Stimulated activated CD8-positive, alpha-beta memory T cell treated with anti-CD3 and anti-CD28 coated beads, Interleukin-4, amount 100 ng/mL, for 1 hour (primary cell): ENCODE measurements at places on chromosomes 7 and 10.

DNA sequence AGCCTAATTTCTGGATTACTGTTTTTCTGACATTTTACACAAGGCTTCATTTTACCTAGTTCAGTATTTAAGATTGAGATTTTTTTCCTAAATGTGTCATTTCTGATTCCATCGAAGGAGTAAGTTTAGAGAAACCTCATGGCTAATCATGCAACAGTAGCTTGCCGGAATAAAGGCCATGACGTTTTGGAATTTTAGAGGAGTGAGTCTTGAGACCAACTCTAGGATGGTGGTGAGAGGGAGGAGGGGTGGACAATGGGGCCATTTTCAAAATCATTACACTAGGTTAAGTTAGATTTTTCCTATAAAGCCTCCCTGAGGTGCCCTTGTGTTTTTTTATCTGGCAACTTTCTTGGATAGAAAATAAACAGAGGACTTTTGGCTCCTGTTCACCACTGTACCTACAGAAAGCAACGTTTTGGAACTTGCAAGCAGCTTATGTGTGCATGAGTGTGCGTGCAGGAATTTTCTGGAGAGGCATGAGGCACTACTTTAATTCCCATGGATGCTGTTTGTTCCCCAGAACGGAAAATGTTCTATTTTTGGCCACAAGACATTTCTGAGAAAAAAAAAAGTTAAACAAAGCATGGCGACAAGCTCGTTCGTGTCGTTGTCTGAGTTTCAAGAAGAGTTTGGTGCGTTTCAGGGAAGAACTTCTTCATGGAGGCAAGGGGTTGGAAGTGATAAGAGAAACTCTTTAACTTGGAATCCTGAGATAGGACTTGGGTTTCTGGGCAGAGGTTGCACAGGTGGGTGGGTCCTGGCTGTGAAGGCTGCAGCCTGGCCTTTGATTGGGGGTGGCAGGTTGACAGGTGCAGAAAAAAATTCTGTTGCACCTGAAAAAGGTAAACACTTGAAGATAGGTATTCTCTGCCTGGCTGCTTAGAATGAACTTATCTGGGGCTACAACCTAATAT lies 178.1 kb downstream of the PTEN start:
- DNase-seq, result no peak

DNA sequence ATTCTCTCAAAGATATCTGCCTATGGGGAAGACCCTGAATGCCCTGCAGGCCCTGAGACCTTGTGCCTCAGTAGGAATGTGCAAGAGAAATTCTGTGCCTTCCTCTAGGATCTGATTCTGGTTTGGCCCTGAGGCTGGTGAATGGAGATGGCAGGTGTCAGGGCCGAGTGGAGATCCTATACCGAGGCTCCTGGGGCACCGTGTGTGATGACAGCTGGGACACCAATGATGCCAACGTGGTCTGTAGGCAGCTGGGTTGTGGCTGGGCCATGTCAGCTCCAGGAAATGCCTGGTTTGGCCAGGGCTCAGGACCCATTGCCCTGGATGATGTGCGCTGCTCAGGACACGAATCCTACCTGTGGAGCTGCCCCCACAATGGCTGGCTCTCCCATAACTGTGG lies 15.7 kb downstream of the DMBT1 start:
- no peak for DNase-seq

DNA sequence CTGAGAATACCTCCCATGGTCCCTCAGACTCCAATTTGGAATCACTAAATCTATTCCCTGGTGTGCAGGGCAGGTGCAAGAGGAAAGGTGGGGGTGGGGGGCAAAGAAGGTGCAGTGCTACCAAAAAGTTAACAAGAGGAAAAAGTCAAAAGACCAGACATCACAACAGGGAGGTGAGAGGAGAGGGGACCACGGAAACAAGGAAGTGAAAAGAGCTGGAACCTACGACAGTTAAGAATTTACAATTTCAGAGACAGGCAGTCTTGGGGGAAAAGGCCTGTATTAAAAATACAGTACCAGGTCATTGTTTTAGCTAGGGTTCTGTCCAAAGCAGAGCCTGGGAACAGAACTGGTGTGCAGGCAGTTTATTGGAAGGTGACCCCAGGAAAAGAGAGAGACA lies 14.6 kb downstream of the ITGB1 start:
- no peak for DNase-seq

DNA sequence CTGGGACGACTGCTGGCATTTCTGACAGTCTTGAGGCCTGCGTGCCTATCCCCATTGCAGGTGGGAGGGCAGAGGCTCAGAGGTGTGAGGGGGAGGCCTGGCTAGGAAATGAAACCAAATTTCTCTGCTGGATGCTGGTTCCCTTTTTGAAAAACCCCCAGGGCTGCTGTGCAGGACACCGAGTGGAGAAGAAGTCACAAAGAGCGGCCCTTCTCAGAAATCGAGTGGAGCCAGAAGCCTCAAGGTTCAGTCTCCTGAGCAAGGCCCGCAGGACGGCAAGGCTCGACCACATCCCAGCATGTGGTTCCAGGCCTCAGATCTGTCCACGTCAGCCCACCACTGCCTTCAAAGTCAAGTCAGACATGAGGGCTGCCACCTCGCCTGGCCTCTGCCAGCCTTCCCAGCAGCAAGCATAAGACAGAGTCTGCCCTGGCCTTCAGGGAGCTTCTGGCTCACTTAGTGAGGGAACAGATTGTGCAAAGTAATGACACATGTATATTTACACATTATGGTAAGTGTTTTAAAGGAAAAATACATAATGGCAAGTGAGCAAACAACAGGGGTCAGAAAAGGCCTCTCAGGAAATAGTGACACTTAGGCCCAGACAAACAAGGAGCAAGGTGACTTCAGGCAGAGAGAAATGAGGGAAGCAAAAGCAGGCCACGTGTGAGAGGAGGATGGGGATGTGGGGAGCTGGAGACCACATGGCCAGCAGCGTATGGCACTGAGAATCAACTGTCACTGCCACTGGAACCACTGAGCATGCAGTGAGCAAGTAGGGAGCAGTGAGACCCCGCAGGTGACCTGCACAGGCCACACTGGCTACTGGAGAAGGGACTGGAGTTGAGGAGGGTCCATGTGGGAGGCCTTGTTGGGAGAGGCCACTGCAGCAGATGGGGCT lies 86.7 kb downstream of the ARHGAP22 start:
- no peak for DNase-seq

DNA sequence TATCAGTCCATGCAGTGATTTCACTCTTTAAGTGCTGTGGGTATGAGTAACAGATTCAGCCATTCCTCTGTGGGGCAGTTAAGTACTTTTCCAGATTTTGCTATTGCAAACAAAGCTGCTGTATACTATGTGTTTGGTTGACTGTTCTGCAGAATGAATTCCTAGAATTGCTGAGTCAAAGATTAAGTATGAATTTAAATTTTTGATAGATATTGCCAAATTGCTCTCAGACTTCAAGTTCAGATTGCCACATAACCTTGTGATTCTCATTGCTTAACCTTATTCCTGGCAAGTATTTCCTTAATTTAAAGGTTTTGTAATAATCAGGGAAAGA lies 21.6 kb upstream of the SAR1A start:
- no peak for DNase-seq

DNA sequence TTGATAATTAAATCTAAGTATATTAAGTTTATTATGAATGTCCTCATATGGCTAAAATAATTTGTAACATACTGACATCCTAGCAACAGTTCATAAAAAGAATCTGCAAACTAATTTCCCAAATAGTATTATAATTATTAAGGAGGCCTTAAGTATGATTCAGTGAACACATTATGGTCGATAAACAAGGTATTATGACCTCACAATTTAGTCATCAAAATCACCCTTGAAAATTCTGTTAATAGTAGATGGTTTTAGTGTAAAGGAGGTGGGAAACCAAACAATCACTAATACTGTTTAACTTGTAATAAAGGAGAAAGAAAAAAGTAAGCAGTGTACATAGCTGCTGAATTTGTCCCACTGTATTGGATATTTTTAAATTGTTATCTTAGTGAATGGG lies 2.1 kb downstream of the ETV1 start:
- no peak for DNase-seq

- no peak for DNase-seq
These were observed 69.1 kb downstream of the VPS41 start for GRCh38 chr7:38839851-38840250.
